ENCODE measurements at places on chromosomes 5 and 9.

DNA sequence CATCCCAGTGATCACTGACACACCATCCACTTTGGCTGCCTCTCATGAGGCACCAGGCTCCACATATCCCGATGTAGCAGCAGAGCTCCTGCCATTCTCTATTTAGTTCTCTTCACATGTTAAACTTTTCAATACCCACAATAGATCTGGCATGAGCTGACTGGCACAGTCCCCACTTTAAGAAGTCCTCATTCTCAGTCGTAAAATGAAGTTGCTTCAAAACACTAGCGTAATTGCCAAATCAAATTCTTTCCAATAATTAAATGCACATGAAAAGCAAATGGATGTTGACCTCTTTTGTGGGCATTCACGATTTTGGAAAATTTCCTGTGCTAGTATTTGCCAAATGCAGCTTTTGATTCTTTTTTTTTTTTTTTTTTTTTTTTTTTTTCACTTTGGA lies 32.4 kb downstream of the HAPLN1 start:
- no peak for DNase-seq

DNA sequence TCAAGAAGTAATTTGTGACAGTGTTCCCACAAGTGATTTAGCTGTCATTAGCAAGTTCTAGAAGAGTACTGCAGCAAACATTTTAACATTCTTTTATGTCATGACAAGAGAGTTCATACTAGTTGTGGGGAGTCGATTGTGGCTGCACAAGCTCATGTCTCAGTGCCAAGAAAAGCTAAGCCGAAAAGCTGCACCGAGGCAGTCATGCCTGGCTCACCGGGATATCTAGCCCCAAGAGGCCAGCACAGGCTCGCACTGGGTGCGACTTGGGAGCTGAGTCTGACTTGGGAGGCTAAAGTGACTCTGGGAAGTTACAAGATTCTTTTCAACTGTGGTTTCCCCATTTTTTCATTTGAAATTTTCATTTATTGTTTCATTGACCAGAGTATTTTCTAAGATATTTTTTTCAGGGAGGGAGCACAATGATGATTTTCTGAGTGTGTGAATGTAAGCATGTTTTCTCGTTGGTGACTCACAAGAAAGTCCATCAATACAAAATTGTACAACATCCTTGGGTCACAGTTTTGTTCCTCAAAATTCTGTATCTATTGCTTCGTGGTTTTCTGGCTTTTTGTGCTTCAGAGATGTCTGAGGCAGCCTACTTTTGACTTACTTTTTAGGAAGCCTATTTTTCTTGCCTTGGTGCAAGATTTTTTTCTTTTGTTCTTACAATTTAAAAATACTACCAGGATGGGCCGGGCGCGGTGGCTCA lies 18.7 kb downstream of the CAST start:
- DNase-seq = no peak

- no peak for DNase-seq
Measured at GRCh38 chr5:38608874-38609273, 52.4 kb upstream of the LIFR start.

DNA sequence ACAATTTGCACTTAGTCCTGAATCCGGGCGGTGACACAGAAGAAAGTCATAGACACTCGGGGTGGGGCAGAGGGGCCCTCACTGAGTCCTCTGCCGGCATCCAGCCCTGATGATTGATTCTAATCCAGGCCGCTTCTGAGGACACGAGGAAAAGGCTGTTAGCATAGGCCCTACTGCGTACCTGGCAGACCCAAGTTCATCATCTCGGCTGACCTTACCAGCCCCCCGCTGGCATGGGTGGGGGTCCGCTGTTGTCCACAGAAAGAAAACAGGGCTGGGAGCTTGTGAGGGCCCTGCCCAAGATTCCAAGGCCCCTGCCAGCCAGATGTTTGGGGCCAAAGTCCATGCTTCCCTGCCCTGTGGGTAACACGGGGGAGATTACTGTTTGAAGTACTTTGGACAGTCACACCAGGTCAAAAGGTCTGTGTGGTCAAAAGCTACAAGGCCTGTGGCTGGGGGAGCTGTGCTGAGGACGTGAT lies 24.5 kb downstream of the ERGIC1 start:
- no peak for DNase-seq

DNA sequence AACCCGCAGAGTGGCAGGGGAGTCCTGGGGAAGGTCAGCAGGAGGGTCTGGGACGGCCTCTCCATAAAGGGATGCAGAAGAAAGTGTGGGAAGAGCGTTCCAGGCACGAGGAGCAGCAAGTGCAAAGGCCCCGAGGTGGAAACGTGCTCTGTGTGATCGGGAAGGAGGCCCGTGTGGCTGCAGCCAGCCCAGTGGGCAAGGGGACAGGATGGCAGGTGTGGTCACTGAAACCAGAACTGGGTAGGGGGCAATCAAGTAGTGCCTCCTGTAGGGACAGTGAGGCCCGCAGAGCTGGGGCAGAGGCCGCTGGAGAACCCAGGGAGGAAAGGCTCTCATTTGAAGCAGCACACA lies 16.3 kb upstream of the LAMC3 start:
- no peak for DNase-seq

- no peak for DNase-seq
Measured at GRCh38 chr9:98755006-98755618, 41.2 kb downstream of the ANKS6 start.

DNA sequence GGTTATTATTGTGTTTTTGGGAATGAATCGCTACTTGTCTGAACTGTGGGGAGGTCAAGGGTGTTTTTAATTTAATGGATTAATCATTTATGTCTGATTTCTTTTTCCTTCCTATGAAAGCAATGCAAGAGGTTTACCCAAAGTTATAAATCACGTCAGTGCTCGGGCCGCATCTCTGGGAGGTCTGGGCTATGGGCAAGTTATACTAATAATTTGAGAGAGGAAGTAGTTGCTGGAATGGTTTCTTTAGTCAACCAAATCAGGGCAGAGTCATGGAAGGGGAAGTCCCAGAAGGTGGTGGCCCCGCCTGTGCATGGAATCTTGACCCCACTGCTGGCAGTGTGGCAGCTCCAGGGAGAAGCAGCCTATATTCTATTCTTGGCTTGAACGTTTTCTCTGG lies 180.2 kb downstream of the HSPA4 start:
- DNase-seq = no peak

GRCh38 chr9:8734760-8735159 lies 935.2 kb upstream of the DMAC1 start:
- DNase-seq = no peak

DNA sequence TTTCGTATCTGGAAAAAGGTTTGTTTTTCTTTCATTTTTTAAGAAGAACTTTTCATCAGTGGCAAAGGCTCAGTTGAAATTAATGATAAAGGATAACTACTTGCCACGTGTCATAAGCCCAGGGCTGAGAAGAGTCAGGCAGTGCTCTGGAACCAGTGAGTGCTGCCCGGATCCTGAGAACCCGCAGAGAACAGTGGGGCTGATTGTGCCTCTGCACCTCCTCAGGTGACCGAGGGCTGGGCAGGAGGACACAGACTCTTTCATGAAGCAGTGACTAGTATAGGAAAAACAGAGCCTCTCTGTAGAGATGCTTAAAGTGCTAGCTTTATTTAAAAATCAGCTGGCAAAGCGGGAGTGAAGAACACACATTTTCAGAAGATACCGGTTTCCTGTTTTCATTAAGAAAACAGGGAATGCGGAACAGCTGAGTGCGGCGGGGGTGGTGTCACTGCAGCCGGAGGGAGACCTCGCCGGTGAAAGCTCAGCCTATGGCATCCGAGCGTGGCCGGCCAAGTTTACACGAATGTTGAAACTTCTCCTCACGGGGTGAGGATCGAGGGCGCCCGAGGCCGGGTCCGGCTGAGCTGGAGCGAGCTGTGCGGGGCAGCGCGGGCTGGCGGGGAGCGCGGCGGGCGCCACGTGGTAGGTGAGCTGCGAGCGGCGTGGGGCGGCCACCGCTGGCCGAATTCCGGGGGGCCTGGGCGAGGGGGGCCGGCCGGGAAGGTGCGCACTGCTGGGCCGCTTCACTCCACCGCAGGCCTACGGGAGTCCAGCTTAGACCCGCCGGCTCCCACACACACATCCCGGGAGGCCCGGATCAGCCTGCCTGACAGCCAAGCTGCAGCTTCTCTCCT lies 134.7 kb upstream of the DMRT1 start:
- DNase-seq = no peak

DNA sequence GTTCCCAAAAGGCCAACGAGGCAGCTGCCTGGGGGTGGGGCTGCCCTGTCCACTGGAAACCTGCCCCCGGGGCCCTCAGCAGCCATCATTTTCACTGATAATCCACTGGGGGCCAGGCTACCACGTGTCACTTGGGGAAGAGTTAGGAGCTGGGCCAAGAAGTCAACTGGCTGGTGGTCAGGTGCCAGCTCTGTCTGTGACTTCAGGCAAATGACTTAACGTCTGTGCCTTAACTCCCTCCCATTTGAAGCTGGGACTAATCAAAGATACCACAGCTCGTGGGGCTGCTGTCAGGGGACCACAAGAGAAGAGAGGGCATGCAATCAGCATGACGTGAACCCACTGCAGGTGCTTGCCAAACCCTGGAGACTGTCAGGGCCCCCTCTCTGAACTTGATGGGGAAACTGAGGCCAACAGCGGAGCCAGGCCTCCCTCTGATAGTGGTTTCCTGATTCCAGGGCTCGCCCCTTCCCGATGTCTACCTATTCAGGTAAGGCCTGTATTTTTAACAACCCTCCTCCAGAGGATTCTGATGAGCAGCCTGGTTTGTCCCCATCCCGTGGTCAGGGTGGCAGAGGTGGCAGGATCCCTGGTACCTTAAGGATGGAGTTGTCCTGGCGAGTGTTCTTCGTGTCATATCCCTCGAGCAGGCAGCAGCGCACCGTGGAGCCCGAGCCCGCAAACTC lies 12.3 kb upstream of the DPM2 start:
- DNase-seq = no peak

DNA sequence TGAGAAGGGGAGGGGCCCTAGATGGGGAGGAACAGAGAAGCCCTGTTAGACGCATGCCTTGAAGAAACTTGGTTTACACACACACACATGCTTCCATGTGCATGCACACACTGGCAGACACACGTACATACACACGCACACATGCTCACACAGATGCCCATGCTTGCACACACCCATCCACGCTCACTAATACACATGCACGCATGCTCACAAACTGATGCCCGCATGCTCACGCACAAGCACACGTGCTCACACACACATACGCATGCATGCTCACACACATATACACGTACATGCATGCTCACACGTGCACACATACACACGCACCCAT lies 32.1 kb upstream of the EGFL7 start:
- no peak for DNase-seq

DNA sequence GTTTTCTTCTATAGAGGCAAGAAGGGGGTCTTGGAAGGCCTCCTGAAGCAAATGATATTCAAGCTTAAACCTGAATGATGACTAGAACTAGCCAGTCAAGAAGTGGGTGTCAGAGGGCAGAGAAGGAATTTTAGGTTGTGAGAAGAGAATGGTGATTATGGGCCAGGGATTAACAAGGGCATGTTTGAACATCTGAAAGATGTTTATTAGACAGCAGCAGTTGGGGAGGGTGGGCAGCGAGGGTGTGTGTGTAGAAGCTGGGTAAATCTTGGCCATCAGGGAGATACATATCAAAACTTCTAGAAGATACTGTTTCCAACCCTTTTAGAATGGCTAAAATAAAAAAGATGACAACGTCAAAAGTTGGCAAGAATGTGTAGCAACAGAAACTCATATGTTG lies 54.5 kb downstream of the MAN2A1 start:
- no peak for DNase-seq

- DNase-seq = no peak
Measured at GRCh38 chr5:51202161-51202560, 181.1 kb upstream of the ISL1 start.
